Activated CD8-positive, alpha-beta memory T cell treated with anti-CD3 and anti-CD28 coated beads, Interleukin-2, amount 50 U/mL, for 4 hours (primary cell): ENCODE measurements at places on chromosomes 5 and 9.

GRCh38 chr5:166595274-166595951 lies 1696.0 kb upstream of the WWC1 start:
- DNase-seq, result no peak

- no peak for DNase-seq
These were observed 121.3 kb downstream of the LHFPL2 start for GRCh38 chr5:78527054-78527859.

GRCh38 chr9:68532131-68532530 lies 8.6 kb downstream of the TMEM252 start:
- DNase-seq, result no peak

DNA sequence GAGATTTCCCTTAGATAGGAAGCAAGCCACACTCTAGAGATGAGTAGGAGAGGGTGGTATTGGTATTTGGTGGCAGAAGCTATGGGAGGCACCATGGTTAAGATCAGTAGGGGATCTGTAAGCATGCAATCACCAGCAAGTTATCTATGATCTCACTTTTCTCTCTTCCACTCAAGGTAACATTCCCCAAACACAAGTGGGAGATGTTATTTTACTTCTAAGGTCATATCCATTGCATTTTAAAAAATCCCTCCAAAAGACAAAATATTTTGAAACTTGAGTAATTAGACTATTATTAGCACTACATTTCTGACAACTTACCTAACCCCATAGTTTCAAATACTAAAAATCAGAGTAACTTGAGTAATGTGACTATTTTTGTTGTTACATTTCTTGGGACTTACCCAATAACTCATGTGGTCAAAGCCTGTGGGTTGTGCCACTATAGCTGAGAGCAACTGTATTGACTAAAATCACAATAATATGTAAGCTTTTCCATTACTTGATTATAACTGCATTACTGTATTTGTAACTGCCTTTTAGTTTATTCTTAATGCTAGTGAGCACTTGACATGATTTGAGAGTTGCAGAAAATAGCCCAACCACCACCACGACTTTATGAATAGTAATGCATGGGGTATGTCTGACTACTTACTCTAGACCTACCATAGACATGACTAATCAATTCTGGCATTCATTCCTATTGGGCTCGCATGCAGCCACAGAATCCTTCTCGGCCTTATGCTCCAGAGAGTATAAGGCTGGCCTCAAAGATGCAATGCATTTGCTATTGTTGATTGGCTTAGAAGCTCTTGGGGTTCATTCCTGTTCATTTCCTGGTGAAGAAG lies 264.7 kb downstream of the TRIM32 start:
- DNase-seq, result no peak

DNA sequence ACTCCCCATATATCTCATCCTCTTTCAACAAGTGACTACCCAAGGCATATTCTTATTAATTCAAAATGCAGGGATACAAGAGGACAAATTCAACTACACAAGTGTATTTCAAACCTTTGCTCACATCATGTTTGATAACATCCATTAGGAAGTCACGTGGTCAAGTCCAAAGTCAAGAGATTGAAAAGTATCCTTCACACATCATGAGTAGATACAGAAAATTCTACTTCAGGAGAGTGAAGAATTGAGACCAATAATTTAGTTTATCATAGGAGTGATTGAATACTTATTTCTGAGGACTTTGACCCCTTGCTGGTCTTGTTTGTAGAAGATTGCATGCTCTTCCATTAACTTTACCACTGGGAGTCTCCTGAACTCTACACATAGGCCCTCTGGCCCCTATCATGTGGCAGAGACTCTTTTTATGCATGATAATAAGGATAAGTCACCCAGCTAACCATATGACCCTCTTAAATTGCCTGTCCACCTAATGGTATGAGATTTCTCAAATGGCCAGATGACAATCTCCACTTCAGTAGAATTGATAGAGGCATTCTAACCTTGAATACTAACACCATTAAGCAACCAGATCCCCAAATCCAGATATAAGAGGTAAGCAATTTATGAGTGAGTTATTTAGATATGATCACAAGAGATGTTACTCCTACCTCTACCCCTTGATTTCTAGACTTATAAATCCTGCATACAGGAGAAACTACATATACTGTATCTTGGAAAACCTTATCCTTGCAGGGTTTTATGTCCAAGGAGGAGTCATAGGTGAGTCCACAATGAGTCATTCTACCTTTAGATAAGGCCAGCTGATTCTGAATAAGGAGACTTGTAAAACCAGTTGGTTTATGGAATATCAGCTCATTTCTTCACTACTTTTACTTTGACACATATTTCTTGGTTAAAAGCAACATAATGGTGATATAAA lies 26.6 kb upstream of the SLC46A2 start:
- DNase-seq, result no peak

DNA sequence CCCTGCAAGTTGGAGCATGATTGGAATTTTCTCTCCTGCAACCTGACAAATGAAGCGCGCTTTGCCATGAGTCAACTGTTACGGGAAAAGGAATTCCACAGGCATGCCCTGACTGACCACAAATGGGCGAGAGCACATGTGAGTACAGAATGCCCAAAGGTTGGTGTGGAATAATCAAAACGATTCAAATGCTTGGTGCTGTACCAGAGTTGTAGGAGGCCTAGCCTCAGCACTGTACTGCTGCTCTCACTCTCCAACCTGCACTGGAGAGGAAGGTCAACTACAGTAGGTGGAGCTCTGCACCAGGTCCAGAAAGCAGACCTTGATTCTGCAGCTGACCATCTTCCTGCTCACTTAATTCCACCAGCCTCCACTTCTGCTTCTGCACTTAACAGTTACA lies 406.9 kb upstream of the ACTBL2 start:
- no peak for DNase-seq

GRCh38 chr9:110183208-110184145 lies 24.5 kb downstream of the C9orf152 start:
- peak; percentile 28 for DNase-seq

DNA sequence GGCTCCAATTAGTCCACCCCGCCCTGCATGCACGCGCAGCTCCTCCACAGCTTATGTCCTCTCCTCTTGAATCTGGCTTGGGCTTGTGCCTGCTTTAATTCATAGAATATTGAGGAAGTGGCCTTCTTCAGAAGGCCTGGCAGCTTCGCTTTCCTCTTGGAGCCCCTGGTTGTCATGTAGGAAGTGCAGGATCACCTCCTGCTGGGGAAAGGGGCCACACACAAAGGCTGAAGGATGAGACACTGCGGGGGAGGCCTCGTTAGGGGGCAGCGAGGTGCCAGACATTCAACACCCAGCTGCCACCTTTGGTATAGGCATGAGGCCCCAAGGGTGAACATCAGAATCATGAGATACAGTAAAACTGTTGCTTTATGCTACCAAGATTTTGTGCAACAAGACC lies 2.7 kb upstream of the CNOT6 start:
- DNase-seq, result no peak

DNA sequence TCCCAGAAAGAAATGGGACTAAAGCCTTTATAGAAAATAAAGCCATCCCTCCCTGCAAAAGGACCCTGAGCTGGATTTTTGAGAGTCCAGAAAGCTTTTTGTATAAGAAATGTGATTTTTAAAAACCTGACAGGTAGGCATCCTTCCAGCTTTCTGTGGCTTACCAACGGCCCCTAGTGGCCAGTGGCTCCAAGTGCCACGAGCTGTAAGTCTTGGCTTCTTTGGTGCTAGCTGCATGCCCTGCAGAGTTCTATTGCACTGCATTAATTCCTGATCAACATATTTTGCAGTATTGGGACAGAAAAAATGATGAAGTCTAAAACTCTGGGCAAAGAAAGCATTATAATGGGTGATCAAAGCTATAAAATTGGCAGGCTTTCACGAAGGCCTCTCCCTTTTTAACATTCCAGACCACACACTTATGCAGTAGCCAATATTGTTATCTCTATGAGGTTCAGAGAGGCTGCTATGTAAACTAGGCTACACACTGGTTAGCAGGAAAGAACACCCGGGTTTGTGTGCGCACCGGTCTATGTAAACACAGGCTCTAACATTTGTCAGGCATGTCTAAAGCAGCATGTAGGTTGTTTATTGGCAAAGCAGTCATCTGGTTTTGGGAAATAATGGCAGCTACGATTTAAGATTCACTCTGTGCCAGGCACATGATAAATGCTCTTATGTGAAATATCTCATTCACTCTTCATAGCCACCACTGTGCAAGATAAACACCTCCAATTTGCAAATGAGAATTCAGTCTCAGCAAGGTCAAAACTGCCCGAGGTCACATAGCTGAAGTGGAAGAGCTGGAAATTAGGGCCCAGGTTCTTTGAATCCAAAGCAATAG lies 55.2 kb downstream of the NMUR2 start:
- no peak for DNase-seq

- no peak for DNase-seq
These were observed 566.8 kb upstream of the DMAC1 start for GRCh38 chr9:8366161-8366926.

GRCh38 chr5:170411100-170411499 lies 21.9 kb upstream of the KCNMB1 start:
- DNase-seq, result no peak

GRCh38 chr5:76468635-76469425 lies 65.7 kb downstream of the IQGAP2 start:
- no peak for DNase-seq

- no peak for DNase-seq
These were observed 6.8 kb upstream of the DIPK1B start for GRCh38 chr9:136705564-136705963.
